ENCODE measurements at places on chromosomes 2 and 18.

DNA sequence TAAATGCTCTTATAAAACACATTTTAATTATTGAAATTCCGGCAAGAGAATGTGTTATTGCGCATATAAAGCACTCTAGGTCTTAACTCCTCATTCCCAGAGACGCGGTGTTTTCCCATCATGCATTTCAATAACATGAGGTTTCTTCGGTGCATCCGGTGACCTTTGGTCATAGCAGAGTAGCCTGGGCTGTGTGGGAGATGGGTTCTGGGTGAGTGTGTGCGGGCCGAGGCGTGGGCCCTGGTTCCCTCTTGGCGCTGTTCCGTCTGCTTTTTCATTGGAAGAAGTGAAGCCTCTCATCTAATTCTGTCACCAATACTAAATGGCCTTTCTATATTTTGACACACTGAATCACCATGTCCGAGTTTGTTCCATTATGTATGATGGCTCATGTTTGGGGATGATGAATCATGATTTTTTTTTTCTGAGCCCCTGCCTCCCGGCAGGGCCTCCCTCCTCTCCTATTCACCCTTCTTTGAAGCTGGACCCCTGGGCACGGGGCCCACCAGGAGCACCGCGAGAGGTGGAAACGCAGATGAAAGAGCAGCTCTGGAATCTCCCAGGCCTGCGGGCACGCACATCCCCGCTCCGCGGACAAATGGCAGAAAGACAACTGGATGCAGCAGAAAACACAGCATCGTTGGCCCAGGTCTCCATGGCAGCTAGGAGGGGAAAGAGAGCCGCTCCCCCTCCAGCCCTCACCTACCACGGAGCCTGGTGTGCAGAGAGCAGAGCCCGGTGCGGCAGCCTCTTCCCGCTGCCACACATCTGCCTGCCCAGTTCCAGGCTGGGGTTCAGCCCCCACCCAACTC lies 85.8 kb upstream of the HPCAL1 start:
- DNase-seq, result no peak

DNA sequence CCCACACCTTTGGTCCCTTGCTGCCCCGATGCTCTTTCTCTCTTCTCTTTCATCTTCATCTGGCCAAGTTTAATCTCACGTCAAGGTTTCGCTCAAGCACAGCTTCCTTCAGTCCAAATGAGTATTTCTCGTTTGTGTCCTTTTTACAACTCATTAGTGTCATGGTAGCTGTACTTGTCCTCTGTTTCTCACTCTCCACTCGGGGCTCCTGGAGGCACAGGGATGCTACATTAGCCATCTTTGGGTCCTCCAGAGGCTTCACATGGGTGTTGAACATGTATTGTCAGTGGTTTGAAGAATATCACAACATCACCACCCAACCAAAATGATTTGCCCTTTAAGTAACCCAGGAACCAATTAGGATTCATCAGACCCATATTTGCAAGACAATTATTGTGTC lies 30.4 kb downstream of the MYCN start:
- DNase-seq, result no peak

DNA sequence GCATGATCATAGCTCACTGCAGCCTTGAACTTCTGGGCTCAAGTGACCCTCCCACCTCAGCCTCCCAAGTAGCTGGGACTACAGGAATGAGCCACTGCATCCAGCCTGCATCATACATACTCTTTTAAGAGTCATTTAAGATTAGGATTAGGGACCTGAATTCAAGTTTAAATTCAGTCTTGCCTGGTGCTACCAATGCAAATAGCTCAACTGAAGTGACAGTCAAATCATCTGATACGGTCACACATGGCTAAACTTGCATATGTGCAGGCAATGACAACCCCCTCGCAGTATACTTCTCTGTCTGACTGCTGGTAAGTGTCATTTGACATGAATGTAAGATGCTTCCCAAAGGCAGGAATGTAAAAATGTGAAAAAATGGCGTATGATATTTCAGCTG lies 31.8 kb upstream of the TMEM131 start:
- no peak for DNase-seq

GRCh38 chr2:235267251-235267650 lies 226.6 kb upstream of the AGAP1 start:
- peak; percentile 13 for DNase-seq

DNA sequence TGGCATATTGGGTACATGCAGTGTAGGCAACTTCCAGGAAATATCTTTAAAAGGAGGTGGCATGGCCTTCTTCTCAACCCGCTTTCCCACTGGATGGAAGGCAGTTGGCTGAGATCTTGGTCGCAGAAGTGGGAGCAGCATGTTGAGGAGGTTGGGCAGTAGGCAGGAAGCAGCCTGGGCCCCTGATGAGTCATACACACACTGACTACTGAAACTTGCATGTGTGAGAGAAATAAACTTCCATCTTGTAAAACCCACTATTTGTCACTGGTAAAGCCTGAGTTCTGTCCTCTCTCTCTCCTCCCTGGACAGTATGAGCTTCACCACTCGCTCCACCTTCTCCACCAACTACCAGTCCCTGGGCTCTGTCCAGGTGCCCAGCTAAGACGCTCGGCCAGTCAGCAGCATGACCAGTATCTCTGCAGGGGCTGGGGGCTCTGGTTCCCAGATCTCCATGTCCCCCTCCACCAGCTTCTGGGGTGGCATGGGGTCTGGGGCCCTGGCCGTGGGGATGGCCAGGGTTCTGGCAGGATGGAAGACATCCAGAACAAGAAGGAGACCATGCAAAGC lies 233.8 kb upstream of the SPRED2 start:
- peak; percentile 27 for DNase-seq

GRCh38 chr18:21943456-21943855 lies 202.9 kb downstream of the MIB1 start:
- no peak for DNase-seq

DNA sequence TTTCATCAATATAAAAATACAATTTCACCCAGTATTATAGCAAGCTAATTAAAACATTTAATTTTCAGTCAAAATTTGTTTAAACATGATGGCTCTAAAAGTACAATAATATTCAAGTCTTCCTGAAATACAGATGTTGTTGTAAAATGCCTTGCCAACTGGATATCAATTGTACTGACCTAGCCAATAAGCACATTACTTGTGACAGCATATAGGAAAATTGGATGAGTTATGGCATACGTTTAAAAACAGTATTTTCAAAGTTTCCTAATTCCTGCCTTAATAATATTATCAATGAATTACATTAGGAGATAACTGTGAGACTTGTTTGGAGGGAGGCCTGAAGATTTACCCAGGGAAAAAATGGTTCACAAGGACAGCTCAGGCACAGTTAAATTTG lies 336.9 kb upstream of the CDH20 start:
- no peak for DNase-seq
